ENCODE measurements at places on chromosomes 7 and 10. TPM values are rescaled to one million over a fixed set of nuclear protein-coding genes. Genes with fewer than 3 reads are reported as not detected.
A peak's percentile ranks its signal among the peaks of the same experiment; 100 is the strongest.

The FFAR4 gene
- total RNA-seq = 0.16 TPM

The ZP3 gene
- 2.0 TPM for total RNA-seq

The PON3 gene
- 5.5 TPM for total RNA-seq

The SOSTDC1 gene
- not detected for total RNA-seq

The SPDYE2B gene
- not detected for total RNA-seq

The TAS2R41 gene
- total RNA-seq = 1.0 TPM

The STMP1 gene
- total RNA-seq = 42.6 TPM

DNA sequence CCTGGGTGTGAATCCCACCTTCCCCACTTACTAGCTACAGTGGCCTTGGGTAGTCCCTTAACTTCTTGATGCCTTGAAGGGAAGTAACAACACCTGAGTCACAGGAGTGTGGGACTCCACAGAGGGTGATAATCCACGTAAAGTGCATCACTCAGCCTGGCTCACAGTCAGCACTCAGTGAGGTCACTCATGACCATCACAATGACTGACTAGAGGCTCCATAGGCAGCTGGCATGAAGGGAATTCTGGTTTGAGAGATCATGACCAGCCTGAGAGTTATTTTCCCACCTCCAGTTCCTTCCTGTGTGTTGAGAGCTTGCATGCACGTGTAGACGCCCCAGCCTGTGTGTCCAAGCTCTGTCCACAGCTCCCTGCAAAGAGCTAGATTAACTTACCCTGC is 34.8 kb downstream of the NEUROG3 start:
- no peak overlapping the region for H3K27ac ChIP-seq
- H3K36me3 ChIP-seq = no peaks in the 10 kb centered on the region
- H3K4me3 ChIP-seq = no peak overlapping the region
- no peaks in the 10 kb centered on the region for H3K4me1 ChIP-seq

- no peaks in the 10 kb centered on the region for H3K36me3 ChIP-seq
- no peaks in the 10 kb centered on the region for H3K4me1 ChIP-seq
- DNase-seq = no peak
- H3K27me3 ChIP-seq = peaks cover 2% of the 10 kb centered on the region
- no peak overlapping the region for H3K27ac ChIP-seq
Observed at GRCh38 chr10:110324201-110324804, 19.6 kb upstream of the SMNDC1 start.

- no peaks in the 10 kb centered on the region for H3K4me1 ChIP-seq
- DNase-seq = no peak
- no peak overlapping the region for H3K27ac ChIP-seq
- H3K36me3 ChIP-seq = no peaks in the 10 kb centered on the region
Observed at GRCh38 chr10:123559823-123560092, 106.4 kb upstream of the GPR26 start.

GRCh38 chr10:77163670-77164348 is 473.8 kb downstream of the KCNMA1 start:
- H3K36me3 ChIP-seq = no peaks in the 10 kb centered on the region
- H3K27me3 ChIP-seq = no peaks in the 10 kb centered on the region

DNA sequence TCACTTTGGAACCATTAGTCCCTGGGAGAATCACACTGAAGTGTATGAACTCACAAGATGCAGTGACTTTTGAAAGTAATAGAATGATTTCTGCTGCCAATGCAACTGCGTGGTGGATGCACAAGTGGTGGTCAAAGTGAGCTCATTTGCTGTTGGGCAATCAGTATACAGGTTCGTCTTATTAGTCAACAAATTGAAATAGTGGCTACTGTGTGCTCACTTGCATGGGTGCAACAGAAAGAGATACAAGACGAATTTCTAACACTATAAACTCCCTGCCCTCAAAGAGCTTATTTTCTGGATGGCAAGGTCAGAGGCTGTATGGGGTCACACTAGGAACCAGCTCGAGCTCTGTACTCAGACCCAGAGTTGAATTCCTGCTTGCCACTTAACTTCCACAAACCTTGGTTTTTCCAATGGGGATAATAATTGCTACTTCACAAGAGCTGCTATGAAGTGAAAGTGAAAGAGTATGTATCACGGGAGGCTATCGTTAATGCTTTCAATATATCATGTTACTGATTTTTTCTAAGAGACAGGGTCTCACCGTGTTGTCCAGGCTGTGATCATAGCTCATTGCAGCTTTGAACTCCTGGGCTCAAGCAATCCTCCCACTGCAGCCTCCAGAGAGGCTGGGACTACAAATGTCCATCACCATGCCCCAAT is 8.3 kb upstream of the BCL7B start:
- no peak for DNase-seq
- H3K4me3 ChIP-seq = no peak overlapping the region
- H3K27me3 ChIP-seq = no peaks in the 10 kb centered on the region
- no peaks in the 10 kb centered on the region for H3K4me1 ChIP-seq
- peaks cover 2% of the 10 kb centered on the region for H3K36me3 ChIP-seq

DNA sequence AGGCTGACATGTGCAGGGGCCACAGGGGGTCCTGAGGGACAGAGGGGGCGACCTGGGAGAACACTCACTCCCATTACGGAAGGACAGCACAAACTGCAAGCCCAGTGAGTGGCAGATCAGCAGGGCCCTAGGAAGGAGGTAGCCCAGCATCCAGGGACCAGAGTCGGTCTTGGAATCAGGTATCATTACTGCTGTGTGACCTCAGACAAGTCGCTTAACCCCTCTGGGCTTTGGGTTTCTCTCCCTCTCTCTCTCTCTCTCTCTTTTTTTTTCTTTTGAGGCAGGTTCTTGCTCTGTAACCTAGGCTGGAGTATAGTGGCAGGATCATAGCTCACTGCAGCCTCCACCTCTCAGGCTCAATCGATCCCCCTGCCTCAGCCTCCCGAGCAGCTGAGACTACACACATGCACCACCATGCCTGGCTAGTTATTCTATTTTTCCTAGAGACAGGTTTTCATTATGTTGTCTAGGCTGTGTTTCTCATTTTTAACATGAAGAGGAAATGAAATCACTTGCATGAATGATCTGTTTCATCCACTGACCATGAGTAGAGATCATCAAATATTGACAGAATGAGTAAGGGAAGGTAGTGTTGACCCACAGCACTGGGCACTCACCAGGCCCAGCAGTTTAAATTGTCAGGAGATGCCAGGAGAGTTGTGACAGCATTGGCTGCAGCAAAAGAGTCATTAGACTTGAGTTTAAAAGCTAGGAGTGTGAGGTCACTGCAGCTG is 49.4 kb downstream of the BUB3 start:
- H3K4me3 ChIP-seq = no peak overlapping the region
- H3K4me1 ChIP-seq = no peaks in the 10 kb centered on the region
- DNase-seq = no peak
- H3K36me3 ChIP-seq = no peaks in the 10 kb centered on the region

DNA sequence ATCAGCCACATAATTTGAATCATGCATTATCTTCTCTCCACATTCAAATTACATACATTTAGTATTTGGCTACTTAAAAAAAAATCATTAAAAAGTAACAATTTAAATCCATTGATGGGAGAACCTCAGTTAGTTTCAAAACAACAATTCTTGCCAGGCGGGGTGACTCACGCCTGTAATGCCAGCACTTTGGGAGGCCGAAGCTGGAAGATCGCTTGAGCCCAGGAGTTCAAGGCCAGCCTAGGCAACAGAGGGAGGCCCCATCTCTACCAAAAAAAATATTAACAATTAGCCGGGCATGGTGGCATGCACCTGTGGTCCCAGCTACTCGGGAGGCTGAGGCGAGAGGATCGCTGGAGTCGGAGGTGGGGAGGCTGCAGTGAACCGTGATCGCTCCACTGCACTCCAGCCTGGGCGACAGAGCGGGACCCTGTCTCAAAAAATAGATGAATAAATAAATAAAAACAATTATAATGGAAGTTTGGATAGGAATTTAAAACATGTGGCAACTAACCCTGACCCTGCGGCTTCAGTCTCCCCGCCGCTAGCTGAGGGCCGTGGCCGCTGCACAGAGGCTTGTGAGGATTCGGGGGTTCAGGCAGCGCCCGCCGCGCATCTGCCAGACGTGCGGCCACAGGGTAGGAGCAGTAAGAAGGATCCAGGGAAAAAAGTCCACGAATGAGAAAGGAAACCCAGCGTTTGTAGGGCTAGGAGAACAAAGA is 1.1 kb upstream of the CSGALNACT2 start:
- DNase-seq = no peak
- H3K36me3 ChIP-seq = no peaks in the 10 kb centered on the region
- H3K4me3 ChIP-seq = peak overlapping the region; percentile 96
- no peaks in the 10 kb centered on the region for H3K27me3 ChIP-seq
- peak overlapping the region; percentile 89 for H3K27ac ChIP-seq

DNA sequence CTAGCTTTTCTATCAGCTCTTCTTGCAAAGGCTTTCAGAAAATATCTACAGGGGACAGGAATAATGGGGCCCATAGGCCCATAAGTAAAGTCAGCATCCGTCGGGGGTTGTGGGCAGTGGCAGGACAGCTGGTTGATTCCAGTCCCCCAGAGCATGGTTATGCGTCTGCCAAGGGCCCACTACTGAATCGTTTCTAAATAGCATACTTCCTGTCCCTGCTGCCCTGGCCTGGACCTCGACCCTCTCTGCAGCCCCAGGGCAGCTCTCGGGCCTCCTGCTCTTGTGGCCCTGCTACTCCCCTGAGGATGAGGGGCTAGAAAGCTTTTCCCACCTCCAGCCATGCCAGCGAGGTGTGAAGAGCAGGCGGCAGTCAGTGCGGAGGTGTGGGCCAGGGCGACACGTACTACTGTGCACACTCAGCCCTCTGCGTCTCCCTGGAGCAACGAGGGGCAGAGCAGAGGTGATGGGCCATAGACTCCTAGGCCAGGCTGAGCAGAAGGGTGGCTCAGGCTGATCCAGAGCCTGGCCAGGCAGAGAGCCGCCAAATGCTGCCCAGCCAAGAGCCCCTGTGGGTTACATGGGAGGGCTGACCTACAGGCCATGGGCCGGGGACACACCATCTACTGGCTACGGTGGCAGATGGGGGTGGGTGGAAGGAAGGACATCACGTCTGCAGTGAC is 4.7 kb upstream of the OPN4 start:
- H3K4me3 ChIP-seq = no peak overlapping the region
- no peak overlapping the region for H3K27ac ChIP-seq
- no peaks in the 10 kb centered on the region for H3K36me3 ChIP-seq
- no peaks in the 10 kb centered on the region for H3K27me3 ChIP-seq
- H3K4me1 ChIP-seq = no peaks in the 10 kb centered on the region

GRCh38 chr7:74312418-74313028 is 23.3 kb downstream of the CLIP2 start:
- H3K4me3 ChIP-seq = no peak overlapping the region
- H3K27me3 ChIP-seq = no peaks in the 10 kb centered on the region
- no peaks in the 10 kb centered on the region for H3K4me1 ChIP-seq
- no peak for DNase-seq

DNA sequence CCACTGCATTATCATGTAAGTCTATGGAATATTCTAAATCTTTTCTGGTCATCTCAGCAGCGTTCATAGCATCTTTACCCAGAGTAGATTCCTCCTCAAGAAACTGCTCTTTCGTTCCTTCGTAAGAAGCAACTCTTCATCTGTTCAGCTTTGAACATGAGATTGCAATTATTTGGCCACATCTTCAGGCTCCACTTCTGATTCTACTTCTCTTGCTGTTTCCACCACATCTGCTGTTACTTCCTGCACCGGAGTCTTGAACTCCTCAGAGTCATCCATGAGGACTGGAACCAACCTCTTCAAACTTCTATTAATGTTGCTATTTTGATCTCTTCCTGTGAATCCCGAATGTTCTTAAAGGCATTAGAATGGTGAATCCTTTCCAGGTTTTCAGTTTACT is 12.7 kb downstream of the CHST12 start:
- H3K36me3 ChIP-seq = no peaks in the 10 kb centered on the region
- H3K4me1 ChIP-seq = peaks cover 4% of the 10 kb centered on the region
- no peak for DNase-seq
- no peak overlapping the region for H3K27ac ChIP-seq

- H3K36me3 ChIP-seq = no peaks in the 10 kb centered on the region
- no peak overlapping the region for H3K27ac ChIP-seq
- H3K4me1 ChIP-seq = no peaks in the 10 kb centered on the region
- no peak overlapping the region for H3K4me3 ChIP-seq
Observed at GRCh38 chr10:49662169-49662830, 17.2 kb upstream of the C10orf53 start.

- no peaks in the 10 kb centered on the region for H3K36me3 ChIP-seq
- DNase-seq = no peak
- H3K4me3 ChIP-seq = no peak overlapping the region
- H3K27ac ChIP-seq = no peak overlapping the region
- H3K4me1 ChIP-seq = no peaks in the 10 kb centered on the region
- no peaks in the 10 kb centered on the region for H3K27me3 ChIP-seq
Observed at GRCh38 chr10:42936580-42936979, 140.3 kb upstream of the RET start.

DNA sequence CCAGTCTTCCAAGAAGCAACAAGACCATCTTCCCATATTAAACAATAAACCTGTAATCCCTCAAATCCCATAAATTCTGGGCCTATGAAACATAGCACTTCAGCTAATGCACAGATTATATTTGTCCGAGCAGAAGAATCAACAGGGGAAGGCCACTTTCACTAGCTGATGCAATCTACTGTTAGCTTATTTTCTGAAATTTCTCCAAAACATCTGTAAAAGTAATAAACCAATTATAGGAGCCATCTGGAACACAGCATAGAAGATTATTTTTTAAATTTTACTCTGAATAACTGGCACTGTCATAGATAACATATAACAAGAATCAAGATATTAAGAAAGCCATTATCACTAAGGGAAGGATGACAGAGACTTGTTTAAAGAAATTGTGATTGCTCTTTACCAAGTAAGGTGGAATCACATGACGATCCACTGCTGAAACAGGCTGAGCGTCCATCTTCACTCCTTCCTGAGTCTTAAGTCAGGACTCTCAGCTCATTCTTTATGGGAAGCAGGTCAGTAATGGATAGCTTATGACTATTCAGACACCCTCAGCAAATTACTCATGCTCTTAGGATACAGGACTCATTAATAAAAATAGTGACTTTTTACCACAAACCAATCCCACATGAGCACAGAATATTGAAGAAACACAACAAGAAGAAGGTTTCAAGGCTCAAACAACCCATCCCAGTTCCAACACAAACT is 719.5 kb downstream of the XPNPEP1 start:
- H3K36me3 ChIP-seq = no peaks in the 10 kb centered on the region
- DNase-seq = no peak
- H3K4me1 ChIP-seq = no peaks in the 10 kb centered on the region
- no peak overlapping the region for H3K27ac ChIP-seq
- no peaks in the 10 kb centered on the region for H3K27me3 ChIP-seq

DNA sequence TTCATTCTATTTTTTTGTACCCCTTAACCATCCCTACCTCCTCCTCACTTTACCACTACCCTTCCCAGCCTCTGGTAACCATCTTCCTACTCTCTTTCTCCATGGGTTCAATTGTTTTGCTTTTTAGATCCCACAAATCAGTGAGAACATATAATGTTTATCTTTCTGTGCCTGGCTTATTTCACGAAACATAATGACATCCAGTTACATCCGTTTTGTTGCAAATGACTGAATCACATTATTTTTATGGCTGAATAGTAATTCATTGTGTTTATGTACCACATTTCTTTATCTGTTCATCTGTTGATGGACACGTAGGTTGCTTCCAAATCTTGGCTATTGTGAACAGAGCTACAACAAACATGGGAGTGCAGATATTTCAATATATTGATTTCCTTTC is 24.1 kb downstream of the ATRNL1 start:
- H3K4me1 ChIP-seq = peaks cover 3% of the 10 kb centered on the region
- no peaks in the 10 kb centered on the region for H3K36me3 ChIP-seq
- no peak overlapping the region for H3K27ac ChIP-seq
- H3K4me3 ChIP-seq = no peak overlapping the region

Measured in aorta (tissue), 5 donors.